Lung (tissue), 17 donors: ENCODE measurements at places on chromosomes 11 and 22. TPM values are rescaled to one million over a fixed set of nuclear protein-coding genes. Genes with fewer than 3 reads are reported as not detected.

Gene HBE1
- 14.6 TPM for total RNA-seq

DNA sequence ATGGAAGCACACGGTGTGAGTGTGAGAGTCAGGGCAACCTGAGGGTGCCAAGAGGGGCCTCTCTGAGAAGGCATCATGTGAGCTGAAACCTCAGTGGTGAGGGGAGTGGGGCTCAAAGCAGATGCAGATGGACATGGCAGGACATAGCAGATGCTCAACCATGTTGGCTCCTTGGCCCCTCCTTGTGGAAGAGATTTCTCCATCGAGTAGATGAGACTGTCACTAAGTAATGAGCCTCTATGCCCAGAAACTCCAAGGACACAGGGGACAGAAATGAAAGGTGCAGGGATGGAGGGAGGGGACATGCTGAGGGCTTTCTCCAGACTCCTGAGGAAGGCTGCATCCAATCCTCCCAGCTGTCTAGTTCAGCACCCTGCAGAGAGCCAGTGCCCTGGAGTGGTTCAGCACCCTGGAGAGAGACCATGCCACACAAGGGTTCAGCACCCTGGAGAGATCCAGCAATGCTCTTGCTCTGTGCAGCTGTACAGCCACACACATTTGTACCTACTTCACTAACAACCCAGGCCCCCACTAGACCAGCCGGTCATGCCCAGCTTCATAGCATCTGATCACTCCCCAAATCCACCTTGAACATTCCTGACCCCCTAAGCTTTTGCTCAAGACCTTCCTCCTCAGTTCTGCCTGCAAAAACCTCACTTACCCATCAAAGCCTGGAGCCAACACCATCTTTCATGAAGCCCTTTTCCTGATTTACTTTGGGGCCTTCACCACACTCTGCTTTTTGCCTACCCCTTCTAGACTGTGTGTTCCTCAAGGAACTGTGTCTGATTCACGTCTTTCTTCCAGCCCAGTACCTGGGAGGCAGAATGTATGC, 252.0 kb downstream of the CTTN start:
- peak; percentile 92 for DNase-seq

DNA sequence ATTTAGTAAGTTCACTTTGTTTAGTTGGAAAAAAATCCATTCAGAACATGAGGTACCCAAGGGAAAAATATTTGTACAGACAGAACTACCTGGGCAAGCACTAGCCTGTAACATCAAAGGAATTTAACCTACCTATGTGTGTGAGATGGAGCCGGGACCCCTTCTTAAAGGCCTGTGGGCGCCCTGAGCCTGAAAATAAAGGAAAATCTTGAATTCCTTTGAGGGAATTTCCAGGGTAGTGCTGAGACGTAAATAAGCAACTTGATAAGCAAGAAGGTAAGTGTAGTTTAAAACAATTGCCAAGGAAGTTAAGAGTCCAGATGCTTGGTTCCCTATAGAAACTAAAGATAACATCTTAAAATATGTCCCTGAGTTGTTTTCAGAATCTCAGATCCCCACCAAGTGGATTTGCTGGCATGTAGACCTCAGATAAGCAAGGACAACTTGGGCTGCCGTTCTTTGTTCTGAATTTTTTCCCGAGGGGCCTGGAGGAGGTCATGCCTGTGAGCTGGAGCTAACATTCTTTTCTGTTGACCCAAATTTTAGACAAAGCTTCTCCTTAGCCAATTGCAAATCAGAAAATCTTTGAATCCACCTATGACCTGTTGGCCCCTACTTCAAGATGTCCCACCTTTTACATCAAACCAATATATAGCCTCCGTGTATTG, 31.0 kb downstream of the MED17 start:
- no peak for DNase-seq

GRCh38 chr22:32822179-32822877, 20.8 kb downstream of the TIMP3 start:
- DNase-seq: no peak

DNA sequence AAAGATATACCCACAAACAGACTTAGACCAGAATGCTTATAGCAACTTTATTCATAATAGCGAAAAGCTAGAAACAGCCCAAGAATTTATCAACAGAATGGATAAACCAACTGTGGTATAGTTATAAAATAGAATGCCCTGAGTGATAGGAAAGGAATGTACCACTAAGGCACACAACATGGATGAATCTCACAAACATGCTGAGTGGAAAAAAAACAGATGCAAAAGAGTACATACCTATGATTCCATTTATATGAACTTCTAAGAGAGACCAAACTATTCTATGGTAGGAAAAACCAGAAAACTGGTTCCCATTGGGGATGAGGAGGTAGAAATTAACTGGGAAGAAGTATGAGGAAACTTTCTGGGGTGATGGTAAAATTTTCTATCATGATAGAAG, 40.4 kb upstream of the GRIK4 start:
- DNase-seq: no peak

DNA sequence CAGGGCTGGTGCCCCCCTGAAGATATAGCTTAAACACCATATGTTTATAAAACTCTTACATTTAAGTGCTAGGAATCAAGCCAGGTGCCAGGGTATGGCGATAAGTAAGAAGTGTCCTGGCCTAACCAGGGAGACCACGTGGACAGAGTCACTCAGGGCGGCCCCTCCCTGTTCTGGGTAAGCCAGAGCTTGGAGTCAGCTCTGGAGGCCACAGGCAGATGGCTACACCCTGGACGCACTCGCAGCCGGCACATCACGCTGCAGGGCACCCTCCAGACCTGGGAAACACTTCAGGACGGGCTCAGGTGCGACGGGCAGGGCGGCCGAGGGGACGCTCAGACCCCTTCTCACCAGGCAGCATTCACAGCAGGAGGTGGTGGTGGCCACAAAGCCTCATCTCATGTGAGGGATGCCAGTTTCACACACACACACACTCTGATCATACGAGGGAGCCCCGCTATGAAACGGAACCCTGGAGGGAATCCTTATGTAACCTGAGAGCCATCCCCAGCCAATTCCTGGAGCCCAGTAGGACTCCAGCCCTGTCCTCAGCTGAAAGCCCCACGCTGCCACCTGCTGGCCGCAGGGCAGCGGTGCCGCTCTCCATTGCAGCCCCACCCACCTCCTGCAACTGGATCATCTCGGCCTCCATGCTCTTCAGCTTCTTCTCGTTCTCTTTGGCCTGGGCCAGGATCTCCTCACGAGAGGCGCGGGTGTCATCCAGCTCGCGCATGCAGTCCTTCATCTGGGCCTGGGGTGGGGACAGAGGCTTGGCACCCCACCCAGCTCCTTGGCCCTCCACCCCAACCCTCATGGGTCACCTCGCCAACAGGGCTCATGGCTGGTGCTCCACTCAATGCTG, 33.4 kb downstream of the APOL1 start:
- DNase-seq: peak; percentile 72

DNA sequence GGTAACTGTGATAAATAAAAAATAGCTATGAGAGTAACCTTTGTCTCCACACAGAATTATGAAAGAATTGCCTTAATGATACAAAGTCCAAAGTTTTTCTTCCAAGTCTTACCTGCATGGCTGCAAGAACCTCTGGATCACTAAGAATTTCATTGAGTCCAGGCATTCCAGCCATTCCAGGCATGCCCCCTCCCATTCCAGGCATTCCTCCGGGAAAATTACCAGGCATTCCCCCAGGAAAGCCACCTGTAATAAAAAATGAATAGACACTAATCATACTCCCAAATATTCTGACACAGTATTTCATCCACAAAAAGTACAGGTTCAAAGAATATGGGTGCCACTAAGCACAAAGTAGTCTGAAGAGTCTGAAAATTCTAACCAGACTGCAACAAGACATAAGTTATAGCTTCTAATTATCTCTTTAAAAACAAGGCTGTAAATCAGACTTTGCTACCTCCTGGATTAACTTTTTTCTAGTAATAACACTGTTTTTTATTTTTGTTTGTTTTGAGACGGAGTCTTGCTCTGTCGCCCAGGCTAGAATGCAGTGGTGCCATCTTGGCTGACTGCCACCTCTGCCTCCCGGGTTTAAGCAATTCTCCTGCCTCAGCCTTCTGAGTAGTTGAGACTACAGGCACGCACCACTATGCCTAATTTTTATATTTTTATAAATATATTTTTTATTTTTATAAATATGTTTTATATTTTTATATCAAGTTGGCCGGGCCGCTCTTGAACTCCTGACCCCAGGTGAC, 8.0 kb upstream of the SLC25A17 start:
- no peak for DNase-seq

- no peak for DNase-seq
Measured at GRCh38 chr22:27404441-27404840, 397.1 kb downstream of the MN1 start.

GRCh38 chr22:24178502-24179440, 2.5 kb upstream of the SUSD2 start:
- DNase-seq: no peak

GRCh38 chr22:23315341-23315917, 135.1 kb downstream of the BCR start:
- peak; percentile 72 for DNase-seq

DNA sequence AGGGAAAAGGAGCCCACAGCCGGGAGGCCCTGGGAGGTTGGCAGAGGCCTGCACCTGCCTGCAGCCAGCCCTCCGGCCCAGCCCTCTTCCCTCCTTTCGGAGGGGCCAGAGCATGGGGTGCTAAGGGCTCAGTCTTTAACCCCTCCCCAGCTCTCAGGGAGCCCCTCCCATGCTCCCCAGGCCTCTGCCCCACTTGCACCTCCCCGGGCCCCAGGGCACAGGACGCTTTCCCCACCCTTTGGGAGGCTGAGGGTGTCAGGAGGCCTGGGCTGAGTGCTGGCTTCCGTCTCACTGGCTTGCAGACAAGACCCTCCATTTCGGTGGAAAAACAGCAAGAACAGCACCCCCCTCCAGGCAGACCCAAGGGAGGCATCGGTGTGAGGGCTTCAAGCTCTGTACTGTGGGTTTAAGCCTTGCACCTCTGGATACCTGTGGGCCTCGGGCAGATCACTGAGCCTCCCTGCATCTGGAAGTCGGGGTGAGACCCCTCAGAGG, 7.3 kb downstream of the ASCL2 start:
- no peak for DNase-seq
